CD4-positive, alpha-beta T cell treated with Interleukin-17A for 1 hour (primary cell): ENCODE measurements at places on chromosomes 7 and 10.
A peak's percentile ranks its signal among the peaks of the same experiment; 100 is the strongest.

- no peak for DNase-seq
Observed at GRCh38 chr10:122650331-122650730, 49.3 kb downstream of the C10orf120 start.

DNA sequence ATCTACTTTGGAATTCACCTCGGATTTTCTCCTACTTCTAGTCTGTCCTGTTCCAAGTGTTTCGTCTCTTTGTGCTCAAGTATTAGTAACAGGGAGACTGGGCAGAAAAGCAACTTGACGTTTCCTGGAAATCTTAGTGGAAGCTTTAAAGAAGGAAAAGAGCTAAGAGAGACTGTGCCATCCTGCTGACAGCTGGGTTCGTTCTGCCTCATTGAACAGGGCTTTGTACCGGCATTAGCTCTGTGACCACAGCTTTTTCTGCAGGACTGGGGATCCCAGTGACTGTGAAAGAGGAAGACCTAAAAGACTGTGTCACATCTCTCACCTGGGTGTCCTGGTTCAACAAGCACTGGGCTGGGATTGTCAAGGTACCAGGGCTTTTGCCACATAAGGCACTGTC is 70.8 kb upstream of the CDCA7L start:
- DNase-seq, result no peak

- DNase-seq, result no peak
Observed at GRCh38 chr10:15038416-15038815, 5.3 kb upstream of the OLAH start.

- DNase-seq, result no peak
Observed at GRCh38 chr10:105041956-105042355, 400.9 kb downstream of the SORCS3 start.

DNA sequence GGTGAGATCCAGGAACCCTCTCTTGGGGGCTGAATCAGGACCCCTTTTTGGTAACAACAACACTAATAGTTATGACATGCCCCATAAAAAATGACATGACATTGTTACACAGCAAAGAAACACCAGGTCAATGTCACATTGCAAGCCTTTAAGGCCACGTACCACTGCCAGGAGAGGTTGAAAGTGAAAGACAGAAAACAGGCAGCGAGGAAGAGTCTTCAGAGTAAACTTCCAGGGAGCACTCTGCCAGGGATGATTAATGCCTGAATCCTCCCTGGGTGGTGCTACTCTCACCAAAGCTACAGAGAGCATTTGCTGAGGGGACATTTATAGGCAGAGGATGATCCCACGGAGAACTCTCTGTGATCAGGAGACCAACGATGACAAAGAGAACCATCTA is 551.6 kb downstream of the CALN1 start:
- DNase-seq, result no peak

DNA sequence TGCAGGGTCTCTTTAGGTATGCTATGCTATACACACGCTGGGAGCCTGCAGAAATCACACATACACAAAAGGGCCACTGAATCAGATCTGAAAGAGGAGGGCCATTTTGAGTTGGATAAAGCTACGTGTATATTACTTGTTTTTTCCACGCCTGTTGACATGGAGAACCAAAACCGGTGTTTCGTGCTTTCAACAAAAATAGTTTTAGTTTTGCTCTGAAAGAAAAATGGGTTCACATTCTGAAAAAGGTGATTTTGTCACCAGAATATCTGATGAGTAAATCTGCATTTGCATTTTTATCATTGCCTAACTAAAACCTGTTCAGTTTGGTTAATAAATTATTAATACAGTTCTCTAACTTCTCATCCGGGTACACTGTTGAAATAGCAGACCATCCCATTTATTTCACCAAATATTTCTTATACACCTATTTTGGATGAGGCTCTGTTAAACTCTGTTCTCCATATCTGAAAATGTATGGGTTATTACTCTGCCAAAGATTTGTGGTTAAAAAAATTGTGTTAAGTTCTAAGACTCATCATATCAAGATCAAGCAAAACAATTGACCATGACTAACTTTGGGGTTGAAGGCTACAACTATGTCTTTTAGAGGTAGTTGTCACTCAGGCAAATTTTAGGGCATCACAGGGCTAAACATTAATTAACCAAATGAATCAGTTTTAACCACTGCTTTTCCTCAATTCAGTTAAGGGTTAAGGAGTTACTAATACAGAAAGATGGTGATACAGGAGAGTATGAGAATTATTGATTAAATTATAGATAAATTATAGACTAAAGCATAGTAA is 101.2 kb upstream of the RPA3 start:
- DNase-seq, result no peak

- no peak for DNase-seq
Observed at GRCh38 chr10:115028419-115028818, 64.7 kb upstream of the ATRNL1 start.

- no peak for DNase-seq
Observed at GRCh38 chr10:80461208-80462183, 7.4 kb downstream of the TSPAN14 start.

- DNase-seq, result no peak
Observed at GRCh38 chr7:70068531-70068930, 470.3 kb downstream of the AUTS2 start.

- no peak for DNase-seq
Observed at GRCh38 chr7:117048114-117048866, 95.0 kb downstream of the ST7 start.

DNA sequence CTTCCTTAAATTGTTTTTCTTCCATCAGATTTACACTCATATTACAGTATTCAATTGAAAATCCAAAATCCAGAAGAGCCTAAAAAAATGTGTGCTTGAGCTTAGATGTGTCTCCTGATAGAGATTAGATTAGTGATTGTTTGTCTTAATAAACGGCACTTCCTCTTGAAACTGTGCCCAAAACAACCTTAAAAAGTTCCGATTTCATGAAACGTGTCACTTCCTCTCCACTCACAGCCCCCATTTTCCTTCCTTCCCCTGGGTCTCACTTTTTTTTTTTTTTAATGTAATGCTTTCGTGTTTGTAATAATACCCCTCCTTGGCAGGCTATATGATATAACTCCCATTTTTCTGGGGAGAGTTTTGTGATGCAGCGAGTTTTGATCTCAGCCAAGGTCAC is 114.8 kb upstream of the ADO start:
- peak; percentile 64 for DNase-seq

DNA sequence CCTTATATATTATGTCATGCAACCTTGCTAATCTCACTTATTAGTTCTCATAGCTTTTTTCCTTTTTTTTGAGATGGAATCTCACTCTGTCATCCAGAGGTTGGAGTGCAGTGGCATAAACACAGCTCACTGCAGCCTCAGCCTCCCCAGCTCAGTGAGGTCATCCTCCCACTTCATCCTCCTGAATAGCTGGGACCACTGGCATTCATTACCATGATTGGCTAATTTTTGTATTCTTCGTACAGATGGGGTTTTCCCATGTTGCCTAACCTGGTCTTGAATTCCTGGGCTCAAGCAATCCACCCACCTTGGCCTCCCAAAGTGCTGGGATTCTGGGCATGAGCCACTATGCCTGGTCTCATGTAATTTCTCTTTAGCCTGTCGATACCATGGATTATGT is 89.1 kb upstream of the TRIM24 start:
- DNase-seq, result no peak

GRCh38 chr7:155867734-155868400 is 55.6 kb upstream of the SHH start:
- DNase-seq, result no peak

GRCh38 chr10:34151931-34152330 is 663.2 kb downstream of the PARD3 start:
- no peak for DNase-seq

- DNase-seq, result no peak
Observed at GRCh38 chr7:89687211-89687610, 467.1 kb upstream of the STEAP1 start.

GRCh38 chr7:60706-61105 is 131.7 kb upstream of the FAM20C start:
- no peak for DNase-seq

DNA sequence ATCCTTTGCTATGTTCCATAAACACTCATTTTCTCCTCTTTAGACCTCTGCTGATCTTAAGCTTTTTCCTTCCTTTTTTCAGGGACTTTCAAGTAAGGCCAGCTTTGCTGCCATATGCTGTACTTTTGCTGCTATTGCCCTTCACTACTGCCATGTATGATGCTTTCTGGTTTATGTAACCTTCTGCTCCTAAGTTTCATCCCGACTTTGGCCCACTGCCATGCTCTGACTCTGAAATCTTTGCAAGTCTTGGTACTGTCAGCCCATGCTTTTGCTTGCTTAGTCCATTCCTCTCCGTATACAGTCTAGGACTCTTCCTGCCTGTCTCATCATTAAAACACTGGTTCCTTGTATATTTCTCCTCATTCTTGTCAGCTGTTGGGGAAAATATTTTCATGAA is 152.4 kb downstream of the RNF133 start:
- no peak for DNase-seq
